ENCODE measurements at places on chromosomes 6 and 20.

DNA sequence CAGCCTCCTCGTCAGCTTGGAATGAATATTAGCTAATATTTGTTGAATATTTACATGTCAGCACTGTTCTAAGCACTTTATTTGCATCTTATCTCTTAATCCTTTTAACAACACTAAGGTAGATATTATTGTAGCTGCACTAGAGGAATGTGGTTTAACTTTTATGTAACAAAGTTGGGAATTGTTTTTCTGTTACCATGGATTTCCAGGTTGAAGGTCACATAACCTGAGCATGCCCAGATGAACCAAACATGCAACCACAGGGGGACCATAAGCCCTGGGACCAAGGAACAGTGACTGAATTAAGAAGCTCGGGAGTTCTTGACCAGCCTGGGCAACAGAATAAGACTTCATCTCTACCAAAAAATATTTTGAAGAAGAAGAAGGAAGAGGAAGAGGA is 29.1 kb upstream of the YWHAB start:
- DNase-seq = no peak

DNA sequence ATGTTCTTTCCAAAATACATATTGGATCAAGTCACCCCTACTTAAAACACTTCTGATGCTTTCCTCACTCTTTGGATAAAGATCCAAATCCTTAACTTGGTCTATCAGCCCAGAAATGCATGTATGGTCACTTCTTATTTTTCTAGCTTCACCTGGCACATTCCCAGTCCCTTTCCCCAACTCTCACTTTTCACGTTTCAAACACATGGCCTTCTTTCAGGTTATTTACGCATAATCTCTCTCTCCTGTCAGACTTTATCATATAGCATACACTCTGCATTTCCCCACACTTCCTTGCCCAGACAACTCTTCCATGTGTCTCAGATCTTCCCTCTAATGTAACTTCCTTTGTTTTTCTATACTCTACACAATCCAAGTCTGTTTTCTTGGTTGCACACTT is 12.8 kb downstream of the PHIP start:
- DNase-seq = no peak

- DNase-seq = no peak
Observed at GRCh38 chr20:7637184-7637583, 303.1 kb downstream of the HAO1 start.

- DNase-seq = no peak
Observed at GRCh38 chr6:40936818-40937251, 102.2 kb downstream of the UNC5CL start.

GRCh38 chr6:162856885-162857284 is 129.1 kb downstream of the PACRG start:
- peak; percentile 69 for DNase-seq

GRCh38 chr6:17086469-17086868 is 15.4 kb upstream of the STMND1 start:
- DNase-seq = peak; percentile 68

- DNase-seq = no peak
Observed at GRCh38 chr6:56524891-56525703, 117.6 kb downstream of the DST start.

DNA sequence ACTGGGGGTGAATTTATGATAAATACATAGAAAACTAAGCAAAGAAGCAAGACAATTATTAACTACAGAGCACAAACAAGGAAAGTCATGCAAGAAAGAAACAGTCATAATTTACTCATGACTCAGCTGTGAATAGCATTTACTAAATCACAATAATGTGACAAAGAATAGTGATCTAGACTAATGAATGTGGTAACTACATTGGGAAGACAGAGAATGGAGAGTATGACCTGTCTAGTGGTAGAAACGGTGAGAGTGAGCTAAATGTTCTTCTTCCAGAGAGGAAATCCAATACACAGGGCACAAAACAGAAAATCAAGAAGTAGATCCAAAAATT is 153.5 kb upstream of the DST start:
- no peak for DNase-seq

DNA sequence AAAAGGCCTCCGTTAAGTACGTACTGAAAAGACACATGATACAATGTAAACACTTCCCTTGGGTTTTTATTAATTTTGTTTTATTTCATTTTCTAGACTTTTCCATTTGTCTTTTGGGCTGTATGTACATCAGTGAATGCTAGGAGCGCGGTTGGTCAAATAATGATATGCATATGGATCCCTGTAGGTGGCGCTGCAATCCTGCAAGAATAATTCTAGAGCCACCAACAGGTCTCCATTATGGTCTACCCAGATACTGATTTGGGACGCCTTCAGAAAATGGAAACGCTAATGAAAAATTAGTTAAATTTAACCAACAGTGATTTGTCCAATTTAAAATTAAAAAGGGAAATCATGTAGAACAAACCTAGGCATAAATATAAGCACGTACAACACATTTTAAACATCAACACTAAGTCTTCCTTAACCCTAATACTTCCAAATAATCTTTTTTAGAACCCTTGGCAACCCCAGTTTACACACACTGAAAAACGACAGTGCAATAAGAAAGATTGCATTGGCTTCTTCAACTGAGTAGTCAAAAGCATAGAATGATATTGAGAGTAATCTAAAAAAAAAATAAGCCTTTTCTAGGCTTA is 433.5 kb downstream of the RFPL4B start:
- peak; percentile 61 for DNase-seq

DNA sequence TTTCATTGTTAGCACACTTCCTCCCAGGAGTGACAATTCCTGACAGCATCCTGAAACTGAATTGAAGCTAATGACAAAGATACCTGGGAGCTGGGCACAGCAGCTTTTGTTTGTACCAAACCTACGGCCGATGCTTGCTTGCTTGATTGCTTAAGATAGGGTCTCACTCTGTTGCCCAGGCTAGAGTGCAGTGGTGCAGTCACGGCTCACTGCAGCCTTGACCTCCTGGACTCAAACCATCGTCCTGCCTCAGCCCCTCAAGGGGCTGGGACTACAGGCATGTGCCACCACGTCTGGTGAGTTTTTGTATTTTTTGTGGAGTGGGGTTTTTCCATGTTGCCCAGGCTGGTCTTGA is 84.7 kb upstream of the SCP2D1 start:
- DNase-seq = no peak

DNA sequence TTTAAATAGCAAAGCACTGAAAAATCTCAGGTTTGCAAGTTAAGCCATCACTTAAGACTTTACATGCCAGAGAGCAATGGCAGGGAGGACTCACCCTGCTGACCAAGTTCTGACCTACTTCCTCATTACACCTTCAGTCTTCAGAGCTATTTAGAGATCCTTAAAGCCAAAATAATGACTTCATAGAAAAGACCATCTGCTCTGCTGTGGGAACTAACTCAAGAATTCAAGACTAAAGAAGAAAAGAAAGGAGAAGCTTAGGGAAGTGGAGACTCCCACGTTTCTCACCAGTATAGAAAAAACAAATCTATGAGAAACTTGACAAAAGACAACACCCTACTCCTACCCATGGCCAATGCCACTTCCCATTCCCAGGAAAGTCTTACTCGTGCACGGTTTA is 28.6 kb downstream of the XPO5 start:
- no peak for DNase-seq

DNA sequence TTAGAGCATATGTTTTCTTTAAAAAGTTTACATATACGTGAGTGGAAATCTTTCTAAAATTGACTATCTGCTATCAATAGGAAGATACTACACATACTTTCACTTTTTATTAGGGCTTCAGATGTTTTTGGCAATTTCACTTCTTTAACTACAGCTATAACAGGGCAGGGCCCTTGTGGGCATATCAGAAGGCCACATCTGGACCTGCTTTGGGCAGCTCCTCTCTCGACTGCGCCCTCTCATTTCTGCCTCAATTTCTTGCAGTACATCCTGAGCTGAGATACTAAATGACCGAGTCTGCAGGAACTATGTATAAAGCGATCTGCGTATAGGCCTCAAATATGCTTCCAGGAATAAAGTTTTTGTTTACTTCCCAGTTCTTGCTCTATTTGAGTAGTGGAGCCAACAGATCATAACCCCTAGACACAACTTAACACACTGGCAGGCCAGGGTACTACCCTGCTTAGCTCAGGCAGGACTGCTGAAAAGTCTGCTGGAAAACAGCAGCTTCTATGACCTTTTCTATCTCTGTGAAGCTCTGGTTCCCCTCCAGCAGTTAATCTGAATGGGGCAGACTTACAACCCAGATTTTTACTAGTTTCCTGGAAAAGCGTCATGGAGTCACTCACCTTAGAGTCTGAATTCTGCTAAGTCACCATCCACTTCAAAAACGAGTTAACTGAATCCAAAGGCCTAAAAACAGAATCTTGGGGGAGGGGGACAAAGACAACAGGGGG is 12.7 kb downstream of the GCLC start:
- no peak for DNase-seq

GRCh38 chr6:112744827-112745226 is 397.7 kb downstream of the RFPL4B start:
- DNase-seq = no peak

GRCh38 chr6:31836047-31836473 is 8.5 kb downstream of the HSPA1B start:
- DNase-seq = no peak

- no peak for DNase-seq
Observed at GRCh38 chr20:17345321-17345720, 118.5 kb downstream of the PCSK2 start.

GRCh38 chr6:29938746-29939508 is 3.4 kb upstream of the HLA-A start:
- no peak for DNase-seq

GRCh38 chr20:316316-317068 is 8.9 kb upstream of the SOX12 start:
- DNase-seq = peak; percentile 57

DNA sequence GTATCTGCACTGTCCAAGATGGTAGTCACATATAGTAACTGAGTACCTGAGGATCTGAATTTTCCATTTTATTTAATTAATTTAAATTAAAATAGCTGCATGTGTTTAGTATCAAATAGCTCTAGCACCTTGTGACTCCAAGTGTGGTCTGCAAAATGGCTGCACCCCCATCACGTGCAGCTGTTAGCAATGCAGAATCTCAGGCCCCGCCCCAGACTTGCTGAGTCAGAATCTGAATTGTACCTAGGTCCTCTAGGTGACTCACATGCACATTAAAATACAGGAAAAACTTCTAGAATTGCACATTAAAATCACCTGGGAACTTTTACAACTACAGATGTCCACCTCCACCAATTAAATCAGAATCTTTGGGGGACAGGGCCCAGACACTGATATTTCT is 19.2 kb upstream of the FAM83C start:
- DNase-seq = no peak

- DNase-seq = no peak
Observed at GRCh38 chr6:96521306-96521643, 331 bp upstream of the UFL1 start.

- DNase-seq = no peak
Observed at GRCh38 chr20:40770564-40771307, 81.7 kb upstream of the MAFB start.

GRCh38 chr6:21005816-21006570 is 471.7 kb downstream of the CDKAL1 start:
- DNase-seq = no peak

GRCh38 chr6:106102967-106103727 is 17.0 kb downstream of the PRDM1 start:
- no peak for DNase-seq

Measured in D341Med (cell line).